ENCODE measurements at places on chromosomes 12 and 14.

- peak; percentile 40 for DNase-seq
Measured at GRCh38 chr12:95653771-95654546, 102.7 kb upstream of the USP44 start.

- no peak for DNase-seq
Measured at GRCh38 chr14:31988244-31988643, 88.9 kb upstream of the ARHGAP5 start.

- DNase-seq, result no peak
Measured at GRCh38 chr14:58239244-58240195, 5.1 kb upstream of the PSMA3 start.

GRCh38 chr12:93825501-93825888 lies 148.3 kb downstream of the CRADD start:
- no peak for DNase-seq

- DNase-seq, result no peak
Measured at GRCh38 chr12:130645751-130646150, 70.3 kb downstream of the RIMBP2 start.

- no peak for DNase-seq
Measured at GRCh38 chr12:115194448-115194847, 510.5 kb upstream of the TBX3 start.

GRCh38 chr14:85468816-85469215 lies 61.1 kb upstream of the FLRT2 start:
- no peak for DNase-seq

DNA sequence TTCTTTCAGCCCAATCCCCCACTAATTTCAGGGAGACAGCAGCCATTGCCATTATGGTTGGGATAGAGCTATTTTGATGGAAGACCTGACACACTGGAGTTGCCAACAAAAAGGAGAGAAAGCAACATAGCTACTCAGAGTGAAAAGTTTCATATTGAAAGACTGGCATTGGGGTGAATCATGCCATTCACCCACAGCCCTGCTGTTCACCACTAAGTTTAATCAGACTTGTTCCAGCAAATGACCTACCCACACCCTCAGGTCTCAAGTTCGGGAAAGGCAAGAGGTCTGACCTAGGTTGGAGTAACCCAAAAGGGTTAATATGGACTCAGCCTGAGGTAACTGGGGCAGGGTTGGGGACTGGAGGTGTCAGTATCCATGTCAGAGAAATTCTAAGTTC lies 169.2 kb downstream of the PAWR start:
- no peak for DNase-seq

DNA sequence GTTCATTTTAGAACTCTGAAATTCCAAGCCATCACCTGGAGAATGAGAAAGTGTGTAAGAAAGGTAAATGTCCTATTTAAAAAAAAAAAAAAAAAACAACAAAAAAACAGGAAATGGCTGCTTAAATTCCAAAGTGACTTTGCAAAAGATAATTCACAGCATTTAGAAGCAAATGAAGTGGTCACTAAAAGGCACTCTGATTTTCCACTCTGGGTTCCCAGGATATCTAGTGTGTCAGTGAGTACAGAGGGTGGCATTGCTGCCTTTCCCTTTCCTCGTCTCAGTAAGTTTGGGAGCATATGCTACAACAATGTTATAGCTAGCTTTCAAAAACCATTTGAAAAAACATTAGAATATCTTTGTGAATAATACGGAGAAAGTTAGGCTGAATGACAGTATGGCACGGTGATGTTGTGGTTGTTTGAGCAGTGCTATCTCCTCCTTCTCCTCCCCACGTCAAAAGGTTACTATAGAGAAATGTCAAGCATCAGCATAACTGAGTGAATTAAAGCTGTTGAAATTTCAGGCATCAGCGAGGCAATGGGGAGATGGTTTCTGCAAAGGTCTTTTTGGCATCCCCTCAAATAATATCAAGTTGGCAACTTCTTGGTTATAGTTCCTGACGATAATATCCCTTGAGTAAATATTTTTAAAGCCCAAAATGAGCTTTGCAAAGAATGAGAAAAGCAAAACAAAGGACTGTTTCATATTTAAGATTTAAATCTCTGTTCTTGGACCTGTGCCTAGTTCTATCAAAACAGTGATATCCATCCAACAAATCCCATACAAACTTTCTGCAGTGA lies 164.5 kb upstream of the E2F7 start:
- peak; percentile 39 for DNase-seq

- DNase-seq, result no peak
Measured at GRCh38 chr12:73731658-73732057, 806.0 kb upstream of the ATXN7L3B start.

- no peak for DNase-seq
Measured at GRCh38 chr12:61356485-61356884, 903.7 kb upstream of the USP15 start.

GRCh38 chr12:115972241-115972640 lies 305.3 kb downstream of the MED13L start:
- DNase-seq, result no peak

- no peak for DNase-seq
Measured at GRCh38 chr12:52636189-52636588, 15.8 kb downstream of the KRT2 start.

- peak; percentile 96 for DNase-seq
Measured at GRCh38 chr14:68585690-68586089, 207.2 kb downstream of the ZFP36L1 start.

DNA sequence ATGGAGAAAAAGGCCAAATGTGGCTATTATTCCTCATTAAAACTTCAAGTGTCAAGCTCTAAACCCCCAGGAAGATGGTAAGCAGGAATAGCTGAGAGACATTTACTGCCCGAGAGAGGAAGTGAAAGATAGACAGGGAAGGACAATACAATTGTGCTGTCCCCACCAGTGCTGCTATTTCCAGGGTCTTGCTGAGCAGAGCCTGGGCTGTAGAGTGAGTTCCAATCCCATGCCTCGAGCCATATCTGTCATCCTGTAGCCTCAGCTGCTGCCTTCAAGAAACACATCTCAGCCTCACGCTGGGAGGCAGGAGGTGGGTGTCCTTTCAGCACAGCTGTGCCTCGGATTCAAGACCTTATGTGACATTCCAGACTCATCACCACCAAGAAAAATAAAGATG lies 114.0 kb downstream of the RPAP3 start:
- no peak for DNase-seq

GRCh38 chr14:96592591-96593386 lies 90.6 kb downstream of the PAPOLA start:
- DNase-seq, result peak; percentile 5

DNA sequence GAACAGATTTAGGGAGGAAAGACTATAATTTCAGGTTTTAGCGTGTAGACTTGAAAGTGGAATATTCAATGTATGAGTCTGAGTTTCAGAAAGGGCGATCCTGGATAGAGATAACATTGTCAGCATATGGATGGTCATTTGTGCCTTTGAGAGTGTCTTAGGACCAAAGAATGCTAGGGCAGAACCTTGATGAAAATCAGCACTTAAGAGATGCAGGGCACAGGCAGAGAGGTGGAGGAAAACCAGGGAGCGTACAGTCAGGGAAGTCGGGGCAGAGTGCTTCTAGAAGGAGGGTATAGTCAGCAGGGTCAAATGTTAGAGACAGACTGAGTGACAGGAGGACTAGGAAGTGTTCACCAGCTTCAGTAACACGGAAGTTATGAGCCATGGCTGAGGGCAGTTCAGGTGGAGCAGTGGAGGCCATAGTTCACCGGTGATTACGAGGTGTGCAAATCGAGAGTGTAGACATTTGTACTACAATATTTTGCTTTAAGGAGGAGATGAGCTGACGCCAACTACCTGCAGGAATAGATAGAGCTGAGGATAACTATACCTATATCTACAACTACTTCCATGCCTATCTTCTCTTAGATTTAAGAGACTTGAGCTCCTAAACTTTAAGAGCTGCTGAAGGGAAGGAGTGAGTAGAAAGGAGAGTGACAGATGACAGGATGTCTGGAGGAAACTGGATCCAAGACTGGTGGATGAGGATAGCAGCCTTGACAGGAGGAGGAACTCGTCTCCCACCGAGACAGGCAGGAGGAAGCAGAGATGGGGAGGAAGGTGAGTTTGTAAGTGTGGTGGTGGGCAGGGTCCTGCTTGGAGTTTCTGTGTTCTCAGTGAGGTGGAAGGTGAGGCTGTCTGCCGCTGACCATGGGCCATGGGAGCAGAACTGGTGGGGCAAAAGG lies 6.5 kb downstream of the CBLN3 start:
- no peak for DNase-seq

- DNase-seq, result no peak
Measured at GRCh38 chr12:10241290-10241689, 28.6 kb downstream of the GABARAPL1 start.

DNA sequence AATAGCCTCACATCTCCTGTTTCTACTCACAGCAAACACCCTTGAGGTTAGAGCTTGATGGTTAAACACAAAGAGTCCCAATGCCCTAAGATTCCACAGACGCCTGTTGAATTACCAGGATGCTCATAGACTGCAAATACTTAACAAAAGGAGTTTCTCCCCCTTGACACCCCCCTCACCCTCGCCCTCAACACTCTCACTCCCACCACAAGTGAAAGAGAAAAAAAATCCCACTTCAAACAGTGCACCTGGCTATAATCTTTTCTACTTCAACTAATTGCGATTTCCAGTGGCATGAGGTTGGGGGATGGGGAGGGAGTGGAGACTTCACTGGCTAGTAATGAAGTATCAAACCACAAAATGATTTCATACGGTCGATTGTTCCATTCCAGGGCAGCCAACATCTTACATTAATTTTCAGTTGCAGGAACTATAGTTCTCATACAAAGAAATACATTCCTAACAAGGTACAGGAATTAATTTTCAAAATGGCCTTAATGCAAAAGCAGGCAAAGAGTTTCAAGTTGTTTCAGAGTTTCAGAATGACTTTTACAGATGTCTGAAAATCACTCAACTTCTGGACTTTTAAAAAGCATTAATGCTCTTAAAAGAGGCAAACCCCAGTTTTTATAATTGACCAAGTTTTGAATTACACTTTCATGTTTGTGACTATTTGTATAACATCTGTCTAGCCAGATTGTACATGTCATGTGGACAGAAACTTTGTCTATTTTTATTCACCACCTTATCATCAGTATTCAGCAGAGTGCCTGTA lies 390.7 kb downstream of the C12orf75 start:
- peak; percentile 77 for DNase-seq

- no peak for DNase-seq
Measured at GRCh38 chr14:57831981-57832380, 33.9 kb downstream of the SLC35F4 start.
